ENCODE measurements at places on chromosomes 6 and 20.
A peak's percentile ranks its signal among the peaks of the same experiment; 100 is the strongest.

DNA sequence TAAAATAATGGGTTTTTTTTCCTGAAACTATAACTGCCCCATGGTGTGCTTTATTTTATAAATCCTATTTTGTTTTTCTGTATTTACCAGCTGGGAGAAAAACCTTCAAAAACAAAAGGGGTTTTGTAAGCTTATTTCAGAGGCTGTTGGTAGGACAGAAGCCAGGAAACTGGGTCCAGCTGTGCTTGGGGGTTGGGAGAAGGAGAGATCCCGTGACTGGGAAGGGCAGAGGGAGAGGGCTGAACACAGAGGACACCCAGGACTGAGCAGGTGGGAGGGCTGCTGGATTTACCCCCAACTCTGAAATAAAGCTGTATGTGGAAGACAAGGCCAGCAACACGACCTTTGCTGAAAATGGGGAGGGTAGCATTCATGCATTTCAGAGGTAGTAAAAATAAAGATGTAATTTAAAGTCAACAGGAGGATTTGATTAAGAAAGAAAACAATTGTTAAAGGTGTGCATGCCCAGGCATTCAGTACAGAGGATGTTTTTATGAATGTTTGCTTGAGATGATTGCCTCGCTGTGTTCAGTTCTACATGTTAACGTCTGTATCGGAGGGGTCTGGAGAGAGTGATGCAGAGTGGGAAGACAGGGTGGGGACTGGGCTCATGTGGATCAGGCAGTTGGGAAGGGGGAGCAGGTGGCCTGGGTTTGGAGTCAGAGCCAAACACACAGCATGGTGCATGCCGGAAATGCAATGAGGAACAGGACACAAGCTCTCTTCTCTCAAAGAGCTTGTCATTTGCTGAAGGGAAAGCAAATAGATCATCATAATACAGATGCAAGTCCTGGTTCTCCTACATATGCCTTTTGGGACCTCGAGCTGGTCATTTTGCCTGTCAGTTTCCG lies 21.4 kb downstream of the ARFGEF3 start:
- DNase-seq: peak; percentile 61

DNA sequence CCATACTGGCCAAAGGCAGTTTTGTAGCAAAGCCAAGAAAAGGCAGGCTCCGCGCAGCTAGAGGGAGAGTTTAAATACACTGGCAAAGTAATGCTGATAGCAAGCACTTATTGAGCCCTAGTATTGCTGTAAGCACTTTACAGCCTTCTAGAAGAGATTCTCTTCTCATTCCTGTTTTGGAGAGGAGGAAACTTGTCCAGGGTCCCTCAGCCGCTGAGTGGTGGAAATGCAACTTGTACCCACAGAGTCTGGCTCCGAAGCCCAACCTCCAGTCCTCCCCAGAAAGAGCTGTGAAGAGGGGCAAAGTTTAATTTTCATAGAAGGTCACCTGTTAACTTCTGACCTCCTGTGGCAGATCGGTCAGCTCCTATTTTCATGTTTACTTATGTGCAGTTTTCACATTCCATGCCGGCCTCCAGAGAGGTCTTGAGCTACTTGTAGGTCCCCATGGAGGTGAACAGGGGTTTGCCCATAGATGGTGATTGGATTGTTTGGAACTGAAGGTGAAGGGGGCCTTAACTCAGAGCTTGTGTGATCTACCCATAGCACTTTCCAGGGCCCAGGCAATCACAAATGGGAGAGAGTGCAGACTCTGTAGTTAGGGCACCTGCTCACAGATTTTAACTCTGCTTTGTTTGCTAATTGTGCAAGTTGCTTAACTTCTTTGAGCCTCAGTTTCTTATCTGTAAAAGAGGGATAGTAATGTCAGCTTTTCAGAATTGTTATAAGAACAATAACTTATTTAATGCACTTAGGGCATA lies 70.7 kb downstream of the LYRM2 start:
- DNase-seq: no peak

DNA sequence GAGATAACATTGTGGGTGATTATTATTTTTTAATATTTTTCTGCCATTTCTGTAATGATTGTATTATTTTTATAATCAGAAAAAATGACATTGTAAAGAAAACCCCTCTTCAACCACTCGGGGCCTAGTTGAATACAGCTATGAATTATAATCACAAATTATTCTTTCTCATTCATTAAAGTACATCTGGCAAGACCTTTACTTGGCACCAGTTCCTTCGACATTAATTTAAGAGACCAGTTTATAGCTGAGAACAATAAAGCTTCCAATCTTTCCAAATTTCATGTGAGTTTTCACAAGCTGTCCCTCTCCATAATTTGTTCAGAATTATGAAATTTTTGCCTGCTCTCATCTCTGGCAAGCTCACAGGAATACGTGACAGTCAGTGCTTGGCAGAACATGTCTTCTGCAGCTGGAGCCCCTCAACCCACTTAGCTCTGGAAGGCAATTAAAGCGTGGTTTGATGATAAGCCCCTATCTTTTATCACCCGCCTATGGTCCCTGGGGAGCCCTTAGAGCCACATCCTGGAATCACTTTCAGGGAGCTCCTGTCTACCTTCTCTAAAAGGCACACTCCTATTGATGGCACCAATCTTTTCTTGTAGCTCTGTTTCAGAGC lies 237.2 kb upstream of the PRND start:
- no peak for DNase-seq

GRCh38 chr6:99165838-99166237 lies 183.6 kb downstream of the FAXC start:
- DNase-seq: no peak

DNA sequence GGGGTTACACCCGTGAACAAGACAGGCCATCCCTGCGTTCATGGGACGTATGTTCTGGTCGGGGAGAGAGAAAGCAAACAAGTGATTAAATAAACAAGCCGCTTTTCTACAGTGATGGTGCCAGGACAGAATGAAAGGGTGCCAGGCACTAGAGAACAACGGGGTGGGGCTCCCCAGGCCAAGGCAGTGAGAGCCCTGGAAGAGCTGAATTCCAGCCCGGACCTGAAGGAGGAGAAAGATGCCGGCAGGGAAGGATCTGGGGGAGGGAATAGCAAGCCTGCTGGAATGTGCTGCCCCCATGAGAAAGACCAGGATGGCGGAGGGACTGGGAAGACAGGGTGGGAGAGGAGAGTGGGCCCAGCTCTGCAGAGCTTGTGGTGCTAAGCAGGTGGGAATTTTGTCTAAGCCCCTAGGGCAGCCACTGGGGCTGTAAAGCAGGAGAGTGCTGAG lies 7.5 kb downstream of the SNAI1 start:
- no peak for DNase-seq

- DNase-seq: no peak
Measured at GRCh38 chr20:56943946-56944945, 315.1 kb downstream of the TFAP2C start.

DNA sequence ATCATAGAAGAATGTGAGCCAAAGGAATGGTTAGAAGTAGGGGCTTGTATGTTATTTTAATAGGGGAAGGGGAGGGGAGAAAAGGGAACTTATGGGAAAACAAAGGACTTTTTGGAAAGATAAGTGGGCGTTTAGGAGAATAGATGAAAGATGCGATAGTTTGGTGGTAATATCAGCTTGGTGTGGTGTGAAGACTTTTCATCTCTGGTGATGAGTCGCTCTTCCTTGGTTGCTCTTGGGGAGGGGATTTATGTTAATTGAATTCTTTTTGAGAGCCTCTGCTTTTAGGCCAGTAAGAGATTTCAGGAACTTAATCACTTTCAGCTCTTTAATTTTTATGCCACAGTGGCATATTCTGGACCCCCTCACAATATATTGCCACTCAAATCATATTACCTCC lies 10.8 kb downstream of the HECA start:
- no peak for DNase-seq

DNA sequence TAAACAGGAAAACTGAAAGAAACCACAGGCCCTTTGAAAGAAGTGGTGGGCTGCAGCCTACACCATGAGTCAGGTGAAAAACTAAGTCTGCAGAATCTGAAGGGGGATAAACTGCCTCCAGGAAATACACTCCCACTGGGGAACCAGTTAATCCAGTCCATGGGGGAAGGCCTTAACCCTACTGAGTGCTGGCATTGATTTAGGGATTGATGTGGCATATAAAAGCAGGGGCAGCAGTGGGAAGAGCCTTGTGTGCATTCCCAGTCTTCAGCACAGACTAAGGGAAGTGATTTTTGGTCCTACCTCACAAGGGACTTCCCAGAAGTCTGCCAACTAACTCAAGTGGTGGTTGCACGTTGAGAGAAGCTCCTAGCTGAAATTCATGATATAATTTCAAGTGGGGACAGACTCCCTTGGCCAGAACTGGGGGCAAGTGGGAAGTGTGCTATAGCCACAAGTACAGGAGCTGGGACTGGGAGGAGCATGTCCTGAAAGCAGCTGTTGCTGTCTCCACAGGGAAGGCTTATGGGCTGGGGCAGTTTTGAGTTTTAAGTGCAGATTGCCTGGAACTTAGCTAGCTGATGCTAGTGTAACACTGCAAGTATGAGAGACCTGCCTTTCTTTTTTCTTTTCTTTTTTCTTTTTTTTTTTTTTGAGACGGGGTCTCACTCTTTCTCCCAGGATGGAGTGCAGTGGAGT lies 31.2 kb downstream of the CITED2 start:
- no peak for DNase-seq

- no peak for DNase-seq
Measured at GRCh38 chr6:52735071-52735470, 28.2 kb downstream of the GSTA2 start.

- no peak for DNase-seq
Measured at GRCh38 chr20:34292496-34292895, 10.7 kb downstream of the AHCY start.

GRCh38 chr6:117309069-117309468 lies 43.7 kb downstream of the VGLL2 start:
- DNase-seq: no peak

DNA sequence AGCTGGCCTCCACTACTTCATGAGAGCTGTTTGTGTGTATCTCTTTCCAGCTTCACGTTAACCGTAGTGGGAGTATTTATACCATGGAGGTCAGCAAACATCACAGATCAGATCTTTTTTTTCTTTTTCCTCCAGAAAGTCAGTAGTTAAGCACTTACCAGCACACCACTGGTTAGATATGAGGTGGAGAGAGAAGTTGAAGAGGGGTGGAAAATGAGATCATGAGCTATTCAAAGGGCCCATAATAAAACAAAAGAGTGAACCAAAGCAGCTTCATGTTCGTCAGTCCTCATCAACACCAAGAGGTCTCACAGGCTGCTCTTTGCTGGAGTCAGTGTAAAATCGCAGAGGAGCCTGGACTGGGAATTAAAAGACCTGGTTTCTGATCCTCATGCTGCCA lies 125.1 kb upstream of the SGK1 start:
- DNase-seq: no peak

- DNase-seq: no peak
Measured at GRCh38 chr6:120771019-120771418, 563.3 kb downstream of the TBC1D32 start.
